Dermis blood vessel endothelial cell (primary cell): ENCODE measurements at places on chromosomes 5 and 9. TPM values are rescaled to one million over a fixed set of nuclear protein-coding genes. Genes with fewer than 3 reads are reported as not detected.
A peak's percentile ranks its signal among the peaks of the same experiment; 100 is the strongest.

The ANKRD31 gene
- total RNA-seq, result 0.05 TPM in 1 of 2 replicates, not detected in the other

The PTPRD gene
- 3.2 and 16.1 TPM in 2 replicates for total RNA-seq

The ANXA2R gene
- 7.7 and 7.8 TPM in 2 replicates for total RNA-seq

The TICAM2 gene
- 0.17 and 0.93 TPM in 2 replicates for total RNA-seq

The SPACA9 gene
- 1.3 and 1.4 TPM in 2 replicates for total RNA-seq

The FGF18 gene
- not detected in 2 replicates for total RNA-seq

The DND1 gene
- total RNA-seq, result 0.14 and 0.68 TPM in 2 replicates

- peak; percentile 81 for DNase-seq
These were observed 95.8 kb downstream of the ALDH1A1 start for GRCh38 chr9:72856972-72857623.

DNA sequence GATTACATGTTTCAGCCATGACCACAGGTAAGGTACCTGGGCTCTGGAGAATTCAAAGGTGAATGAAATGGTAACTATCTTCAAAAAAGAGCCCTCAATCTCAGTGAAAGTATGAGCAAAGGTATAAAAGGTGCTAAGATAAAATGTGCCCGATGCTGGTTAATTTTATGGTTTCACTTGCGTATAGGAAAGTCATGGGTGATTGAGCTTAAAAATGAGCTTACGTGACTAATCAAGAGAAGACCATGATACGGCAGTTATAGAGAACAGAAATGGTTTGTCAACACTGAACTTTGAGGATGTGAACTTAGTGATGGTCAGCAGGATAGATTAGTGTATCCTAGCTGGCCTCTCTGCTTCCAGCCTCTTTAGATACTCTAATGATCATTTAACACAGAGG, 320.1 kb downstream of the DEPDC1B start:
- no peak for DNase-seq

GRCh38 chr5:132561601-132562000, 4.8 kb downstream of the RAD50 start:
- DNase-seq, result no peak

- peak; percentile 89 for DNase-seq
These were observed 114.6 kb upstream of the ADAMTSL1 start for GRCh38 chr9:18359335-18359734.

DNA sequence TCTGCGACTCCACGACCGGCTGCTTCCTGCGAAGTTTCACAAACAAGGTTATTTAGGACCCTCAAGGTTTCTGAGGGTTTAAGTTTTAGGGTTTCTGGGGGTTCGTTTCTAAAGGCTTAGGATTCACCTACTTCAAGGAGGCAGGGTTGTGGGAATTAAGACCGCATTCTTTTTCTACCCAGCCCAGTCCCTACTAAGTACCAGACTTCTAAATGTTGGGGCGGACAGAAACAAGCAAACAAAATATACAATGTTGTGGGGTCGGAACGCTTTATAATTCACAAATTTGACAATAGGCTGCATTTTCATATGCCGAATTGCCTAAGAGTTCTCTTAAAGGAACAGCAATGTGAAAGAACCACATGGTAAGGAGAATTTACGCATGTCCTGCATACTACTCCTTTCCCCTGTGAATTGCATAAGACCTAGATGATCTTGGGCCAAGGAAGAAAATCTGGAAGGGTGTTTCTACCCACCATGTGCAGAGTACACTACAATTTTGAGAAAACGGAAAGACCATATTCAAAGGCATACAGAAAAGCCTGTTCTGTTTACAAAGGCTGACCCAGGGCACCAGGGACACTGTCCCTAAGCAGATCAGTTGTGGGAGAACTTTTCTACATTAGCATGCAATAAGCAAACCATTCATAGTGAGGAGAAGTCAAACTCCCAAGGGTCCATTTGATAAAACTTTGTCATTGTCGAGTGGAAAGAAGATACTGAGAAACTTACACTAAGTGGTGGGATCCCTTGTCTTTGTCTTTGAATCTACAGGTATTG, 457.3 kb downstream of the RAB3C start:
- peak; percentile 7 for DNase-seq

DNA sequence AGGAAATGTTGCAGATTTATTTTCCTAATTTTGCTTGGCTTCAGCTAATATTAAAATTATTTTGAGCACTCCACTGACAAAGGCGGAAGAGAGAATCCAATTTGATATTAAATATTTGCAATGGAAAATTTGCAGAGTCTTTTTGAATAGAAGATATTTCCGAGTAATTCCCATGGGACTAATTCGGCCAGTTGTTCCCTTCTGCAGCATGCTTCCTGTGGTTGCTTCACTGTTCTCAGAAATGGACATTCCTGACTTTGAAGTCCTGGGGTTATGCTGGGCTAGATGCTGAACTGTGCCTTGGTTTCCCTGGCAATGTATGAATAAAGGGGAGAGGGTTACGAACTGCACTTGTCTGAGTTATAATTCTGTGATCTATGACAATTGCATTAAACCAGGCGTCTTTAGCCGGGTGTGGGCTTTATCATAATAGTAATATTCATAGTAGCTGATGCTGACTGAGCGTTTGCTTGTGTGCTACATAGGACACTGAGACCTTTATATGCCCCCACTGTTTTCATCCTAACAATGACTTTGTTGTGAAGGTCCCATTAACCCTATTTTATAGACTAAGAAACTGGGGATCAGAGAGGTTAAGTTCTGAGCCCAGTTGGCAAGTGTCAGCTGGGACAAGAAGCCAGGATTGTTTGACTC, 114.5 kb upstream of the SPRY4 start:
- peak; percentile 37 for DNase-seq

GRCh38 chr9:109328978-109329637, 8.2 kb upstream of the EPB41L4B start:
- no peak for DNase-seq
